Natural killer cell (primary cell): ENCODE measurements at places on chromosomes 6 and 20. TPM values are rescaled to one million over a fixed set of nuclear protein-coding genes. Genes with fewer than 3 reads are reported as not detected.

The SLC26A8 gene
- not detected for total RNA-seq

GRCh38 chr20:44637522-44638372, 13.8 kb downstream of the ADA start:
- no peak overlapping the region for H3K27ac ChIP-seq
- H3K36me3 ChIP-seq: peaks cover 31% of the 10 kb centered on the region
- H3K27me3 ChIP-seq: no peaks in the 10 kb centered on the region
- no peak for DNase-seq

- H3K27me3 ChIP-seq: no peaks in the 10 kb centered on the region
- no peak overlapping the region for H3K27ac ChIP-seq
- no peak overlapping the region for H3K4me3 ChIP-seq
- no peaks in the 10 kb centered on the region for H3K36me3 ChIP-seq
These were observed 26.3 kb upstream of the EPM2A start for GRCh38 chr6:145761584-145761983.

DNA sequence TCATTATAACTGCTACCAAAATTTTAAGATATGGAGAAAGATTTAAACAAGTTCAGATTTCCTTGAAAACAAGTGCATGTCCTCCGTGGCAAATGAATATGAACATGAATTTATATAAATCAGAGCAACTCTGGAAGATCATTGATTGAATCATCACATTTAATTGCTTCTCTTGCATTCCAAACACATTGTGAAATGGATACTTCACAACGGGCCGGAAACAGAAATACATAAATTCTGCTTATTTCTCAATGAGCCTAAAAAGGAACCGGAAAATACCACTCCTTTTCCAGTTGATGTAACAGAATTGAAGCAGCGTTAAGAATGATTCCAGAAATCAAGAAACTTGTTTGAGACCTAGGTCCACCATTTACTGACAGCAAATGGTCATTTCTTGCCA, 134.6 kb upstream of the BTN3A2 start:
- no peak overlapping the region for H3K27ac ChIP-seq
- peaks cover 18% of the 10 kb centered on the region for H3K4me1 ChIP-seq
- H3K36me3 ChIP-seq: no peaks in the 10 kb centered on the region
- no peak for DNase-seq

The CALHM4 gene
- not detected for total RNA-seq

DNA sequence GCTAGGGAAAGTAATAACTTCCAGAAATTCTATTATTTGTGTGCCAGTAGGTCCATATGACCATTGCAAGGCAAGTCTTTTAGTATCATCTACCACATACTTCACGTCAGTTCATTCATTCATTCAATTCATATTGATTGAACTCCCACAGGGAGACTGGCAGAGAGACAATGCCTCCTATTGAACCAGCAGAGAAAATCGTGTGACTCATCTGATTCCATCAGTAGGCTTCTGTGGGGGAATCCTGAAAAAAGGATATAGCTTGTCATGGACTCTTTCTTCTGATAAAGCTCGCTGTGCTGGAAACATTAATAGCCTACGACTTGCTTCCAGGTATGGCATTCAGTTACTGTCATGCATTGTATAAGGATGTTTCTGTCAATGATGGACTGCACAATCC, 45.3 kb upstream of the CNR1 start:
- DNase-seq: no peak
- H3K36me3 ChIP-seq: no peaks in the 10 kb centered on the region
- no peak overlapping the region for H3K27ac ChIP-seq
- H3K27me3 ChIP-seq: no peaks in the 10 kb centered on the region
- H3K4me1 ChIP-seq: no peaks in the 10 kb centered on the region
- H3K4me3 ChIP-seq: no peak overlapping the region

DNA sequence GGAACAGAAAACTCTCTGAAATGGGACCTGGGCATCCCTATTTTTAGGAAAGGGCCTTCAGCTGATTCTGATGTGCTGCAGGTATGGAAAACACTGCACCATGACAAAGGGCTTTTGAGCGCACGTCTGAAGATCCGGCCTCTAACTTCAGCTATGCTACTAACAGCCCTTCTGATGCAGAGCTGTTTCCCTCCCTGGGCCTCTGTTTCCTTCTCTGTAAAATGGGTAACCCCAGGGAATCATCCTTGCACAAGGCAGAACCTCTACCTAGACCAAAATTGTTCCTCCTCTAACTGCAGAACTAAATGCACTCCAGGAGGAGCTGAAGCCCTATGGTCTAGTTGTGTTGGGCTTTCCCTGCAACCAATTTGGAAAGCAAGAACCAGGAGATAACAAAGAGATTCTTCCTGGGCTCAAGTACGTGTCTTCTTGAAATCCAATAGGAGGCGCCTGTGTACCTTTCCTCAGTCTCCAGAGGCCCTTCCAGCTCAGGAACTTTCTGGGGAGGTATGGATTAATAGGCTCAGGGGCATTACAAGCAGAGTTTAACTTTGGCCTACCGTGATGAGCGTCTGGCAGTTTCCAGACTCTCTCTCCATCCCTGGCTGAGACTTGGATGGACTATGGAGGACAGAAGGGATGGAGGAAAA, 5.9 kb downstream of the GPX5 start:
- H3K27me3 ChIP-seq: peaks cover 3% of the 10 kb centered on the region
- H3K36me3 ChIP-seq: no peaks in the 10 kb centered on the region
- H3K27ac ChIP-seq: no peak overlapping the region

The DEFB132 gene
- total RNA-seq: not detected

DNA sequence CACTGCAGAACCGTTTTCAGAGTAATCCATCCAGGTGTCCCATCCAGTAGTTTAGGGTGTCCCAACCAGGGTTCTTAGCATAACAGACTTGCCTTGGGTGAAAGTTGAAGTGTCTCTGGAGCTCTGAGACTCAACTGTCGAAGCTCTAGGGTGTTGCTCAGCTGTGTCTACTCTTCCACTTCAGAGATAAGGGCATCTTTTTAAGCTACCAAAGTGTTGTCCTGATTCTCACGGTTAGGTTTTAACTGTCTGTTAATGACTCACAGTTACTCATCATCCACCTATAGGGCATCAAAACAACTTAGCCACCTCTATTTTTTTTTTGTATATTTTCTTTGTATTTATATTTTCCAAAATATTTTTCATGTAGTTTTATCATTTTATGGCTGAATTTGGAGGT, 36.9 kb upstream of the TBX18 start:
- H3K4me3 ChIP-seq: no peak overlapping the region
- no peaks in the 10 kb centered on the region for H3K4me1 ChIP-seq
- no peak for DNase-seq
